ENCODE measurements at places on chromosomes 2 and 18. TPM values are rescaled to one million over a fixed set of nuclear protein-coding genes. Genes with fewer than 3 reads are reported as not detected.

NCK2 gene
- 33.5 TPM for total RNA-seq

- DNase-seq: no peak
Observed at GRCh38 chr2:144459937-144460336, 60.0 kb downstream of the ZEB2 start.

- DNase-seq: no peak
Observed at GRCh38 chr2:235553696-235554100, 59.9 kb downstream of the AGAP1 start.

MOCOS gene
- total RNA-seq: not detected

- DNase-seq: no peak
Observed at GRCh38 chr2:150983314-150983897, 278.3 kb downstream of the RBM43 start.

OR6B2 gene
- total RNA-seq: not detected

COLEC12 gene
- total RNA-seq: not detected

ALK gene
- not detected for total RNA-seq

GRCh38 chr2:203407496-203407895 is 79.3 kb downstream of the ABI2 start:
- no peak for DNase-seq

- no peak for DNase-seq
Observed at GRCh38 chr2:167607211-167607610, 640.2 kb downstream of the STK39 start.

CCDC68 gene
- total RNA-seq: not detected

- no peak for DNase-seq
Observed at GRCh38 chr2:148646231-148646559, 1.6 kb downstream of the EPC2 start.

CFAP65 gene
- not detected for total RNA-seq

DNA sequence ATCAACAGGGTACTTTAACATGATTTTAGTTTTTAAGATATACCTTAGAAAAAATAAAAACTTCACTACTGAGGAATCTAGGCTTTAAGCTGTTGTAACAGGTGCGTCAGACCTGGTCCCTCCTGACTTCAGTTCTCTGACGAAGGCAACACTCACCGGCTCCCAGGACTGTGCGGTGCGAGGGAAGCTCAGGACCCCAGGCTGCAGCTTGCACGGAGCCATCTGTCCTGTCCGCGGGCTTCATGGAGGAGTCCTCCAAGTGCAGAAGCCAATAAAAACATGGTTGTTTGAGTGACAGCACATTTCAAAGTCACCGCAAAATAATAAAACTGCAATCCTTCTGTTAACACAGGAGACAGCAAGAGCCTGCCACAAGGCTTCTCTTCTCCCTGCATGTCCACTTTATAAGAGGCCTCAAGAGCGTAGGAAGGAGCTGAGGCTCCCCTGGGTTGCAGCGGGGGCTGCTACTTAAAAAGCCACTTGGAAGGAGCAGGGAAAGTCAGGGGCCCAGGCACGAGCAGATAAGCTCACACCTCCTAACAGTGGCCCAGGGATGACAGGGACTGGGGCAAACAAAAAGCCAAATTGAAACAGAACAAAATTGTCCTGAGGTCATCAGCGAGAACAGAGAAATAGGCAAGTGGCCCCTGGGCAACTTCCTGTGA is 4.6 kb downstream of the HJURP start:
- no peak for DNase-seq

PNO1 gene
- total RNA-seq: 16.3 TPM

FARSB gene
- total RNA-seq: 46.7 TPM

ALPI gene
- total RNA-seq: not detected

CNGA3 gene
- total RNA-seq: not detected

DNA sequence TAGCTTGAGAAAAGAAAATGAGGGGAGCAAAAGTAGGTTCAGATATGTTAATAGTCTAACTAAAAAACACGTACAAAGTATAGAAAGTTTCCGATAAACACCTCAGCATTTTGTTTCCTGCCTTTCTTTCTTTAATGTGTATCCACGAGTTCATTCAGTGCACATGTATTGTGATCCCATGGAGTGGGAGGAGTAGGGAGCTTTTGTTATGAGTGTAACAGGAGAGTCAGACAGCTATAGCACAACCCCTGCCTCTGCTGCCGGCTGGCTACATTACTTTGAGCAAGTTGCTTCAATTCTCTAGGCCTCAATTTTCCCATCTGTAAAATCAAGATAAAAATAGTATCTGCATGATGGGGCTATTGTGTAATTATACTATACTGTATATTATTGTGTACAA is 249.2 kb upstream of the FIGN start:
- DNase-seq: no peak

CFAP221 gene
- total RNA-seq: not detected

DNA sequence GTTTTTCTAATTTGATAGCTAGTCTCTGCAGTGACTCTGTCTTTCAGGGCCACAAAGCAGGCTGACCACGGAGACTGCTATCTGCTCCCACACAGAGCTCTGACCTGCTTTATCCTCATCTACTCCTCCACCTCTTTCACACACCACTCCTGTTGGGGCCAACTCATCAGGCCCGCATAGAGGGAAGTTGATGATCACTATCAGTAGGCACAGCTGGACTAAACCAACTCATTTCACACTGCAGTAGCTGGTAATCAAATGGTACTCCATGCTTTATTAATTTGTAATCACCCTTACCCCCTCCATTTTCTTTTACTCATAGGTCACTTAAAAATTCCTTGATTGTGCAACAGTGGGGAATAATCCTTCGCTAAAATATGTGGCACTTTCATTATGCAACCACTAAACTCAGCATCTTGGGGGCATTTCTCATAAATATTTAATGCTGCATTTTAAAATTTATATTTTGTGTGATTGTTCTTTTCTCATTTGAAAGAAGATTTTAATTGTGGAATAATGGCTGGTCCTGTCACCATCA is 249.8 kb upstream of the GCFC2 start:
- DNase-seq: no peak

GRCh38 chr18:62452280-62452831 is 70.5 kb upstream of the ZCCHC2 start:
- no peak for DNase-seq

DNA sequence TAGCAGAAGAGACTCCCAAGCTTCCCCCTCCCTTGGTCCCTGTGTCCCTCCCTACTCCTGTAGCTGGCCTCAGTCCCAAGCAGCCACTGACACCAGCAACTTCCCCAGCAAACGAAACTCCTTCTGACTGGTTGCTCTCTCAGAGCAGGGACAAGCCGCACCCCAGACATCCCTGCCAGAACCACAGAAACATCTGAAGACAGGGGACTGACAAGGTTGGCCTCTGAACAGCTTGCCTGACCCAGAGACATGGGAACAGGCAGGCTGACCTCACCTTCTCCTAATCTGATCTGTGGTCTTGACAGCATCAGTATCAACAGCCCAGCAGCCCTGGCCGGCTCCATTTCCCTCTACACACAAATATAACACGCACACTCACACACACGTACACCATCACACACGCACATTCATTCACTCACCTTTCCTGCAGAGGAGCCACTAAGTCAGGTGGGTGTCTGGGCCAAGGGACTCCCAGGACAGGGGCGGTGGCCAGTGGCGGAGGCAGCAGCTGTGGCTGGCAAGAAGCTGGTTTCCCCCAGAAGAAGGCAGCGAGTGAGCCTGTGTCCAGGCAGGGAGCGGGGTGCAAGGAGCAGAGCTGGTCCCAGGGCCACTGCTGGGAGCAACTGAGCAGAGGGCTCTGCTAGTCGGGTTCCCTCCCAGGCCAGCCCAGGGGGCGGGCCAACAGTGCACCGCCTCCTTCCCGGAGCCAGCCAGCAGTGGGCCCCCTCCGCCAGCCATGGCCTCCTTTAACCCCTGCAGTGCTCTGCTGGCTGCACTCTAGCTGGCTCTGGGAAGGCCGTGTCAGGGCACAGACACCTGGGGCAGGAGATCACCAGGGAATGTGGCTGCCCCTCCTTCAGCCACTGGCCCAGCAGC is 59.1 kb downstream of the TNS1 start:
- DNase-seq: no peak

DNA sequence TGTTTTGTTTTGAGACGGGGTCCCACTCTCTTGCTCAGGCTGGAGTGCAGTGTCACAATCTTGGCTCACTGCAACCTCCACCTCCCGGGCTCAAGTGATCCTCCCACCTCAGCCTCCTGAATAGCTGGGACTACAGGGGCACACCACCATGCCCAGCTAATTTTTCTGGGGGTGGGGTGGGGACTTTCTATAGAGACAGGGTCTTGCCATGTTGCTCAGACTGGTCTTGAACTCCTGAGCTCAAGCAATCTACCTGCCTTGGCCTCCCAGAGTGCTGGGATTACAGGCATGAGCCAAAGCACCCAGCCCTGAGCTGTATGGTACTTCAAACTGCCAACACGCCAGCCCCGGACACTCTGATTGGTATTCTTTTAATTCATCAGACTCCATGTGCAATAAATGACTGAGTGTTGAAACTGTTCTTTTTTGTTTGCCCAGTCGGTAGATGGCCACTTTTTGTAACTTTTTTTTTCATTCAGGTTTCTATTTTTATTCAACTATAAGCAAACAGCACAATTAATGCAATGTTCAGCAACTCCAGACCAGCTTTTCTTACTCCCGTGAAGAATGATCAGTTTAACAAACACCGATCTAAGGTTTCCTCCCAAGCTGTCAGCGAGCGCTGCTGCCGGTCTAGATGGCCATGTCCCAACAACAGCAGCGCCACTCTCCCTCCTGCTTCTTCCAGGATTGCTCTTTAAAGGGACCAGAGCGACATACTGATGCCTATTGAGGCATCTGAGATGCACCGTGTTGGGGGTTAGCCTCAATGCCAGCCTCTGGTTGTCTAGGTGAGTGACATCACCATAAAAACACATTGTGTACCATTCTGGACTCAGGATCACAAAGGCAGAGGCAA is 12.5 kb upstream of the TGOLN2 start:
- no peak for DNase-seq

- no peak for DNase-seq
Observed at GRCh38 chr18:56085551-56085950, 497.6 kb upstream of the TCF4 start.

DNA sequence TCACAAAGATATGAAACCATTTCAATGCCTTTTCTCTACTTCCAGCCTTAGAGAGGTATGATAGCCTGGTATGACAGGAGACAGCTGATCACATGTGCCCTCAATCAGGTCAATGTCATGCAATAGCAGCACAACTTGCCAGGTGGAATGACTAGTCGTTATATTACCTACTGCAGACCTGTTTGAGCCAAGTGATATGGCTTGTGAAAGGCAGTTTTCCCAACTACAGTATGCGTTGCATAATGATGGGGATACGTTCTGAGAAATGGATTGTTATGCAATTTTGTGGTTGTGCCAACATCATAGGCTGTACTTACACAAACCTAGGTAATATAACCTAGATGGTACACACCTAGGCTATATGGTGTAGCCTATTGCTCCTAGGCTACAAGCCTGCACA is 262.8 kb downstream of the ICOS start:
- DNase-seq: no peak

ANKRD23 gene
- 6.9 TPM for total RNA-seq

- no peak for DNase-seq
Observed at GRCh38 chr2:185338104-185338503, 400.5 kb upstream of the FSIP2 start.

DNA sequence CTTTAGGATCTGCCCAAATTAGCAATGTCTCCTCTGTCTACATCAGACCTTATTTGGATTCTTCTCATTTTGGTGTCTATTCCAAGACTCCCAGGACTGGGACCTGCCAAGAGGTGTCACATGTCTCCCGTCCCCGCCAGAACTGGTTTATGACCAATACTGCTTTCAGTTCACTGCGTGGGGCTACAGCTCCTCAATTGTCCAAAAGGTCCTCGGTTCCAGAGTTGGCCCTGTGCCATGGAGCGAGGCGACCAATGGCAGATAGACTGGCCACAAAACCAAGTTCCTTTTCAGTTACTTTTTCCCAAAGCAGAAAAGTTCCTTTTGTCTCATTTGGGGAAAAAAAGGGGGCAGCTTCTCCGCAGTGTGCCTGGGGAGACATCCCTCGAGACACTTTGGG is 144.1 kb upstream of the ZNF236 start:
- DNase-seq: no peak

- DNase-seq: no peak
Observed at GRCh38 chr18:49185623-49186022, 234.9 kb upstream of the SMAD7 start.

DNA sequence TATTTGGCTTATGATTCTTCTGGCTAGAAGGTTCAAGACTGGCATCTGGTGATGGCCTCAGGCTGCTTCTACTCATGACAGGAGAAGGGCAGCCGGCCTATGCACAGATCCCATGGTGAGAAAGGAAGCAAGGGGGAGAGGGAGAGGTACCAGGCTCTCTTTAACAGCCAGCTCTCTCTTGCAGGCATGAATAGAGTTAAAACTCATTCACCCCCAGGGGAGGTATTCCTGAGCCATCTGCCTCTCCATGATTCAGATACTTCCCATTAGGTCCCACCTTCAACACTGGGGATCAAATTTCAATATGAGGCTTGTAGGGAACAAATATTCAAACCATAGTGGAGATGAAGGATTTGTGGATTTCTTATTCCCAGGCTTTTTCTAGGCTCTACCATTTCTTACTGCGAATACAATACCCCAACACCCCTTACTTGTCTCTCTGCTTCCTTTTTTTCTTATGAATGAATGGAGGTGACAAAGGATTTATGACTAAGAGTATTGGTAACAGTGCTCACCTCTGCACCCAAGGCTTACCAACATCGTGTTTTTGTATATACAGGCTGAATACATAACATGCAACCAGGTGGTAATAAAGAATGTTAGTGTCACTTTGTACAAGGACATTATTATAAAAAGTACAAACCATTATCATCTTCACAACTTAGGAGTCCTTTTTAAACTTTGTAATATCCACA is 454.6 kb upstream of the TRIB2 start:
- DNase-seq: no peak

DNA sequence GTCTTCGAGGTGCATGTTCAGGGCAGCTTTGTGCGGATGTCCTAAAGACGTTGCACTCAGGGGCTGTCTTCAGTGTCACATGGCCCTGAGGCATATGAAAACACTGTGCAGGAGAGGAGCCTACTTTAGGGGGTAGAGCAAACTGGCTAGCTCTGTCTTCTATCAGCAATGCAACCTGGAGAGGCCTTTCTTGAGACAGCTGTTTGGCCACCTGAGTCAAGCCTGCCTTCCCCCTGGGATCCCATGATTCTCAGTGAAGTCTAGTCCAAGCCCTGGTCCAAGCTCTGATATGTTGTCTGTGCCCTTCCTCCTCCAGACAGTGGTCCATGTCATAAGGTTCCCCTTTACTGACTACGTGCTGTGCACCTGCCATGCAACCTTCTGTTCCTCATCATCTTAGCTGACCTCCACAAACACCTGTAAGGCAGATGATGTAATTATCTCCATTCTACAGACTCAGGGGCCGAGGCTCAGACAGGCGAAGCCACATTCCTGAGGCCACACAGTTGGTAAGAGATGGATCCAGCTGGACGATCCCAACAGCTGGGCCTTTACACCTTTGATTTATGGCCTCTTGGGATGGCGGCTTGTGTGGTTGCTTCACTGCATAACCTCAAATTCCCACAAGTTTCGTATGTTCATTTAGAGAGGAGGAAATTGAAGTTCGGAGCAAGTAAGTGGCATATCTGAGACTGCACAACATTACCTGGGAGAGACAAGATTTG is 109.9 kb downstream of the COPS8 start:
- DNase-seq: no peak

- DNase-seq: no peak
Observed at GRCh38 chr2:44596537-44597320, 235.0 kb downstream of the CAMKMT start.

ATG16L1 gene
- total RNA-seq: 31.8 TPM

- no peak for DNase-seq
Observed at GRCh38 chr18:652131-652530, 5.3 kb upstream of the TYMS start.
